Glutamatergic neuron (in vitro differentiated cells): ENCODE measurements at places on chromosomes 7 and 10.

DNA sequence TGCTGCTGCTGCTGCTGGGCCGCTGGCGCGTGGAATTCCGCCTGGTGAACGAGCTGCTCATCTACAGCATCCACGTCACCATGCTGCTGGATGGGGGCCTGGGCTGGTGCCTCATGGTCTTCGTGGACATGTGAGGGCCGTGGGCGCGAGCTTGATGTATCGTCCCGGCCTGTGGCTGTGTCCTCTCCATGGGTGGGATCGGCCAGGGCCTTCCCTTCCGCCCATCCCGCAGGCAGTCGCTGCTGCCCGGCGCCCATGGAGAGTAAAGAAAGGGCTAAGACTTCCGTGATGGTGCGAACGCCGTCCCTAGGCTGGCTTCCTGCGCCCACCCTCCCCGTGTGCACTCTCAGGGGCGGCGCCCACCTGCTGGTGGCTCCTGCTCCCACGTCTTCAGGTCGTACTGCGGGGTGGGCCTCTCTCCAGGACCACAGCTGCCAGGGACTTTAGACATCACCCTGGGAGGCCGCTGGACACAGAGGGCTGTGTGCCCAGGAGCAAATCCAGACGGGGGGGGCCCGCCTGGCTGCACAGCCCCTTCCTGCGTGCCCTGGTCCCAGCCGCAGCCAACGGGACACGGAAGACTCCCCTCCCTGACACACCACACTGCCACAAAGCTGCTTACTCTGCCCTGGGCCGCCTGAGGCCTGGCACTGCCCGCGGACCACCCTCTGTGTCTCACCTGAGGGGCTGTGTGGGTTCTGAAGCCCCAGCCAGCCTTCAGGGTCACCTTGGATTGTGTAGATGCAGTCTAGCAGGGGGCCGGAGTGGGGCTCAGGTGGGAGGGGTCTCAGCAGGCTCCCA is 167.5 kb downstream of the SEPTIN7 start:
- DNase-seq: no peak

- no peak for DNase-seq
These were observed 408.9 kb upstream of the AUTS2 start for GRCh38 chr7:69189406-69189805.

- no peak for DNase-seq
These were observed 54.8 kb upstream of the FGL2 start for GRCh38 chr7:77254429-77254828.

DNA sequence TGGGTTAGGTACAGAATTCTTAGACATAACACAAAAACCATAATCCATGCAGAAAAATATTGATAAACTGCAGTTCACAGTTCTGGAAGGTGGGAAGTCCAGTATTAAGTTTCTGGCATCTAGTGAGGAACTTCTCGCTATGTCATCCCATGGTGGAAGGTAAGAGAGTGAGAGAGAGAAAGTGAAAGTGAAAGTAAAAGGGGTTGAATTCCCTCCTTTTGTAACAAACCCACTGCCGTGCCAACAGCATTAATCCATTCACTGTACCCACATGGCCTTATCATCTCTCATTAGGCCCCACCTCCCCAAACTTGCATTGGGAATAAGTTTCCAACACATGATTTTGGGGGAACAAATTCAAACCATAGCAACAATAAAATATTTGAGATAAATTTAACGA is 17.1 kb downstream of the ZNF485 start:
- no peak for DNase-seq

DNA sequence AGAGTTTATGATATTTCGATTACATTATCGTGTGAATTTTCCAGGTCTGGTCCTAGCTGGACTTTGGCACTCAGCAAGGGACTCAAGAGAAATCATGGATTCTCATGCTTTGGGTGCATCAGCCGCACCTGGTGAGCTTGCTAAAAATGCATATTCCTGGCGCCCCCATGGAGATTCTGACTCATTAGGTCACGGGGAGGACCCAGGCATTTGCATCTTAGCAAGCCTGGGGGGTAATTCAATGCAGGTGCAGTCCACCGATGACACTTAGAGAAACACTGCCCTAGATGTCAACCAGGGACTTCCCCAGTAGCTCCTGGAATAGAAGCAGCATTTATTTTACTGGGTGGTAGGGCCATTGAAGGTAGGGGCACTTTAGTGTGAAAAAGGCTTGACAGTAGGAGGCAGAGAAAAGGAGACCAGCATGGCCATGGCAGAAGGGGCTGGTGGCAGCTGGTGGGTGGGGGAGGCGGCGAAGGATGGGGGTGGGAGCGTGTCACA is 29.9 kb upstream of the PDCD4 start:
- no peak for DNase-seq
